ENCODE measurements at places on chromosomes 11 and 22.

DNA sequence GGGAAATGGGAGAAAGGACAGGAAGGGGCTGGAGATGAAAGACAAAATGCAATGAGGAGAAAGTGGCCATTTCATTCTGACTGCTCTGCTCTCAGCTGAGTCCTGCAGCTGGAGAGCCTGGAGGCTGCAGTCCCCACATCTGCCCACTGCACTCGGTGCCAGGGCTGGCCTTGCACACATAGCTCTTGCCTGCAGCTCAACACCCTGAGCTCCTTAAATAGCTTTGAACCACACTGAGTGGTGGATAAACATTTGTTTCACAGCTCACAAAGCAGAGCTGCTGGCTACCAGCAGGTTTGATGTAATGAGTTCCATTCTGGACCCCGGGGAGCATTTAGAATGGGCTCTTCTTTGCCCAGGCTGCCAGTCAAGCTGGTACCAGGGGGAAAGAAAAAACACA lies 426.1 kb upstream of the CADM1 start:
- DNase-seq, result peak; percentile 23

DNA sequence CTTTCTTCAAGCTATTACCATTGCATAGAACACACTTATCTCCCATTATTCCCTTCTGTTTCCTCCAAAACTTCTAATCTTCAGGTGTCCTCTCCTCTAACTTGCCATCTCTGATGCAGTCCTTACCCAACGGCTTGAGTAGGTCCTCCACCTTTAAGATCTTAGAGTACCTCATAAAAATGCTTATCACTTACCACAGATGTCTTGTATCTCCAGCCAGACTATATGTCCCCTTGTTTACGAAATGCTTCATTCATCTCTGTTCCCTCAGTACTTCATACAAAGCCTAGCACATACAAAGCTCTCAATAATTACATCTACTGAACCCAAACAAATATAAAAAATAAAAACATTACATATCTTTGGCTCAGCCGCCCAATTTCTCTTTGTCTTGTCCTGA lies 49.2 kb downstream of the PAK1 start:
- DNase-seq, result no peak

- DNase-seq, result no peak
Observed at GRCh38 chr11:71236836-71237475, 15.4 kb downstream of the SHANK2 start.

- no peak for DNase-seq
Observed at GRCh38 chr22:37163575-37164504, 14.1 kb upstream of the IL2RB start.

DNA sequence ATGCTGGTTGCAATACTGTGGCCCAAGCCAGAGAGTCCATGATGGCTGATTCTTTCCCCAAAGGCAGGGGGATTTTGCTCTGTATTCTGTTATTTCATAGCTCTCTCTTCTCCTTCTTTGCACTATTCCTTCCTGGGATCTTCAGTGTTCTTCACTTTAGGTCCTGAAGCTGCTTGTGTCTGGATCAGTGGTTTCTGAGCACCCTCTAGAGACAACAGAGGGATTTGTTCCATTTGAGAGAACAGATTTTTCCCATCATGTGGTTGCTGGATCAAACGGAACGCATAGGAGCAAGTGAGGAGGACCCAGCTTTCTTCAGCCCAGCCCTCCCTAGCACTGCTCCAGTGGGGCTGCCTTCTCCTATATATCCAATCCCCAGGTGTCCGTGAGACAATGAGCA lies 68.7 kb upstream of the SYN3 start:
- DNase-seq, result peak; percentile 49

DNA sequence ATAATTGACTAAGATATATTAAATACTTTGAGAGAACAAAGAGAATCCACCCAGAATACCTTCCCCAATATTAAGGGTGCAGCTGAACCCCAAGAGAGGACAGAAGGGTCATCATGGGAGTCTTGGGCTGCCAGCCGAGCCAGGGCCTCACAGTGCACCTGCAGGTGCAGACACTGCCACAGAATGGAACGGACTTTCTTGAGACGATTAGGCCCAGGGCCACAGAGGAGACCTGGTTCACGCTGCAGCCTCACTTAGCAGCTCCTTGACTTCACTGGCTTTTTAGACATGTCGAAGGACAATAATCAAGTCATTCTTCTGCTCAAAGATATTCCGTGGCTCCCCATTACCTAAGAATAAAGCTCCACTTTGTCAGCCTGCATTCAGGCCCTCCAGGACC lies 100.6 kb downstream of the PHF21B start:
- no peak for DNase-seq

DNA sequence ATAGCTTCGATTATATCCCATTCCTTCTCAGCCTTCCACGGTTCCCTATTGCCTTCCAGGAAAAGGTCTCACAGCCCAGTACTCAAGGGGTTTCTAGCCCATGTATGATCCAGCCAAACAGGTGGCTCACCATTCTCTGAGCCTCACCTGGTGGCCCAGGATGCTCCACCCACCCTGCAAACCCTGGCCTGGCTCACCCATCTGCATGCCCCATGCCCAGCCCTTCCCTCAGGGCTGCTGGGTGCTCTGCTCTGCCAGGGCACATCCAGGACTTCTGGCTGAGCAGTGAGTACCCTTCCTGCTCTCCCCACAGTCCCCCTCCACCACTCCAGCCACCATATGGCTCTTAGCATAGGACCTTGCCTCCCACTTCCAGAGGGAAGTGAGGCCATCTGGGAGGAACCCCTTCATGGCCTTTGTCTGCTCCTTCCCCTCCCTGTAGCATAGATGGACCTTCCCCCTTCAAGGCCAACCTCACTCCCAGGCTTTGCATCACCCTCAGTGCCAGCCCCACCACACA lies 5.8 kb upstream of the RCOR2 start:
- no peak for DNase-seq

DNA sequence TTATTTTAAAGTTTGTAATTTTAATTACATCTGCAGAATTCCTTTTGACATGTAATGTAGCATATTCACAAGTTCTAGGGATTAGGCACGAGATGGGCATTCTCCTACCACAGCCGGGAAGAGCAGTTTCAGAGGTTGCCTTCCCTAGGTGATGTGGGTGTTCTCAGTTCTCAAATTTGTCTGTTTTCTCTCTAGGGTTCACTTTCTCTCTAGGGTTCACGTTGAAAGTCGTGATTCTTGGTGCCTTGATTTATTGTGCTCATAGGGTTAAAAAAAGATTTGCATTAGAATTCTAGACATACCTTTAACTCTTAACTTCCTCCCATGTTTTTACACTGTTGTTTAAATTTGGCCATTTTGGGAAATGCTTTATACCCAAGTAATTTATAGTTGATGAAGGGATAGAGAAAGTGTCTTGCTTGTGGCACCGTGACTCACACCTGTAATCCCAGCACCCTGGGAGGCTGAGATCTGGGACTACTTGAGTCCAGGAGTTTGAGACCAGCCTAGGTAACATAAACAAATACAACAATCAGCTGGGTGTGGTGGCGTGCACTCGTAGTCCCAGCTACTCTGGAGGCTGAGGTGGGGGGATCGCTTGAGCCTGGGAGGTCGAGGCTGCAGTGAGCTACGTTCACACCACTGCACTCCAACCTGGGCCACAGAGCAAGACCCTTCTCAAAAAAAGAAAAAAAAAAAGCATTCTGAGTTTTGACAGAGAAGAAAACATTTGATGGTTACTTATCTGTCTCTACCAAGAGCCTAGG lies 3.6 kb downstream of the MED15 start:
- DNase-seq, result peak; percentile 57

- DNase-seq, result no peak
Observed at GRCh38 chr11:36627471-36627870, 29.4 kb upstream of the RAG2 start.

DNA sequence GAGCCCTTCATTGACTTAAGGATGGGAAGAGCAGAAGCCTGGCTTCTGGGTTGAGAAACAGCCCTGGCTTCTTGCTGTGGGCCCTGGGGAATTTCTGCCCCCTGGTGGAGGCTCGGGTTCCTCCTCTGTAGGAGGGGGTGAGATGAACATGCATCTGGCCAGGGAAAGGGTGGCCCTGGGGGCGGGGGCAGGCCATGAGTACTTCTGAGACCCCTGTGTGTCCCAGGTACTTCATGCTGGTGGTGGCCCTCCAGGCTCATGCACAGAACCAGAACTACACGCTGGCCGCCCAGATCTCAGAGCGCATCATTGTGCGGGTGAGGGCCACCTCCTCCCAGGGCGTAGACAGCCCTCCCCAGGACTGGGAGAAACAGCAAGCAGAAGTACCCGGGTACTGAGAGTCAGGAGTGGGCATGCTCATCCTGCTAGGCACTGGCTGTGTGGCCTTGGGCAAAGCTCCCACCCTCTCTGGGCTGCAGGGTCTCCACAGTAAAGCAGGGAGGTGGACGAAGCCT lies 15.8 kb downstream of the TMEM258 start:
- peak; percentile 50 for DNase-seq

DNA sequence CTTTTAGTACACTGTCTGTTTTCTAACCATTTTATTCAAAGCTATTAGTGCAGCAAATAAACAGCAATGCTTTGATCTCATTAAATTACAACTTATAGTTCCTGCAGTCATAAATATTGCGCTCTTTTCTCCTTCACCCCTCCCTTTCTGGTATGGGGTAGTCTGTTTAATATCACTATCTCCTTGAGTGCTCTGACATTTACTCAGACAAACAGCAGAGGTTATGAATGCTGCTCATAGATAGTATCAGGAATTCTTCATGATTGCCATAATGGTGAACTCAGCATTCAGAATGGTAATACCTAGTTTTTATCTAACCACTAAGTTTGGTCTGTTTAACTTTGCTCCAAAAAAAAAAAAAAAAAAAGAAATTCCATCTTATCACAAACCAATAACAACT lies 87.4 kb downstream of the EIF3M start:
- no peak for DNase-seq

DNA sequence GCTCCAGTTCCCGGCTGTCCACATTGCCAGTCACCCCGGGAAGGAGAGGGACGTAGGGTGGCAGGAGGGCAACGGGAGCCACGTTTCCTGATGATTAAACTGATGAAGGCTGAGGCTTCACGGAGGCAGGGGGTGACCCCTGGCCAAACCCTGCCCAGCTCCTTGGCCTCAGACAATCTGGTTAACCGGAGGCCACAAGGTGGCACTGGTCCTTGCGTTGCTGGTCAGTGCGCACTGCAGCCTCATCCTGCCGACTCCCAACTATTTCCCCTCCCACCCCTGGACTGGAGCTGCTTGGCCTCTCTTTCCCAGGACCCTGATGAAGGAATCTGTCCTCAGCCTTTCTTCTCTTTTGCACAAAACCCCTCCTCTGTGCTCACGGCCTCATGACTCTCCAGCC lies 75.3 kb downstream of the PDE2A start:
- no peak for DNase-seq

DNA sequence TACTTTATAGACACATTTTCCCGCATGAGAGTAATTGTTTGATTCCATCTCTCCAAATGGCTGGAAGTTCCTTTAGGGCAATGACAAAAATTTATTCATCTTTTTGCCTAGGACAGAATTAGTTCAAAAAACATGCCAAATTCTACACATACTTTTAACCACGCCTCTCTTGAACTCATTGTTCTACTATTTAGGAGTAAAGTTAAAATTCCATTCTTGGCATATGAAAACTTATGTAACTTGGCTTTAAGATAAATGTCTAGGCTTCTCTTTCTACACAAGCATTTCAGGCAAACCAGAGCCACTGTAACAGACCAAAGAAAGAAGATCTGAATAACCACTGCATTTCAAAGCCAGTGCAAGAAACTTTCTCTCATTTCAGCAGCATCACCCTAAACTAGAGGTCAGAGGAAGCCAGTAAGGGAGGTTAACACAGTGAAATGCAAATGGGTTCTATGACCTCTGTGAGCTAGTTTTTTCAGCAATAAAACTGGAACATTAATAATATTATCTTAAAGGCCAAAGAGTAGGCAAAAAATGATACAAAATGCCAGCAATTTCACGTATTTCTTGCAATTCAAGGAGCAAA lies 73.0 kb downstream of the RSF1 start:
- no peak for DNase-seq

DNA sequence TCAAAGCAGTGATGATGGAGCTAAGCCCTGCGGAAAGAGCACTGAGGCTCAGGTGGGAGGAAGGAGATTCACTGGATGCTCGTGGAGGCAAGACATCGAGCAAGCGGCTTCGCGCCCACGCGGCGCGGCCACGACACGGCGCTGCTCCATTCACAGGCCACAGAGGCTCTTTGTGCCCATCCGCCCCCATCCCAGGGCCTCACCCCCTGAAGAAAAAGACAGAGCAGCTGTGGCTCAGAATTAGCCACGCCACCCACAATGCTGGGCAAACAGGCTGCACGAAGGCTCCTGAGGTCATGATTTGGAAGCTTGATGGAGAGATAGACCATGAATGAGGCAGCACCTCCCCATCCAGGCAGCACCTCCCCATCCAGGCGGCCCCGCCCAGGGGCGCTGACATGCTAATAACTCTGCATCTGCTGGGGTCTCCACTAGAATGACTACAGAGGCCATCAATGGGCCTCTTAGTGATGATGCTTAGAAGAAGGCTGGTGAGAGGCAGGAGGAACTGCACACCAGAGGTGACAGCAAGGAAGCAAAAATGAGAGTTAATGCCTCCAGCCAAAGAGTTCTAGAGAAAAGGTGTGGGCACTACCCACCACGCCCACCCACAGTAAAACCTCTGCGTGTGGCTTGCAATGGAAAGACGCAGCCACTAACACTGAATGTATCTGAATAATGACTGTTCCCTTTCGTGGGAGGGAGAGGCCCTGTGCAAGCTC lies 43.5 kb downstream of the MYH9 start:
- no peak for DNase-seq

GRCh38 chr11:19352771-19353160 lies 112.0 kb upstream of the E2F8 start:
- no peak for DNase-seq

DNA sequence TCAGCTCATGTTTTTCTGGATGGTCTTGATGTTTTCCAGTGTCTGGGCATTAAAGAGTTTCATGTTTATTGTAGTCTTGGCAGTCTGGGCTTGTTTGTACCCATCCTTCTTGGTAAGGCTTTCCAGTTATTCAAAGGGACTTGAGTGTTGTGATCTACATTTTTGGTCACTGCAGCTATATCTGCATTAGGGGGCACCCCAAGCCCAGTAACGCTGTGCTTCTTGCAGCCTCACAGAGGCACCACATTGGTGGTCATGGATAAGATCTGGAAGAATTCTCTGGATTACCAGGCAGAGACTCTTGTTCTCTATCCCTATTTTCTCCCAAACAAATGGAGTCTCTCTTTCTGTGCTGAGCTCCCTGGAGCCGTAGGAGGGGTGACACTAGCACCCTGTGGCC lies 451.5 kb upstream of the FAT3 start:
- DNase-seq, result peak; percentile 13

- no peak for DNase-seq
Observed at GRCh38 chr22:34308101-34308500, 387.8 kb upstream of the LARGE1 start.

GRCh38 chr11:27489092-27489491 lies 16.5 kb upstream of the LGR4 start:
- DNase-seq, result no peak

- no peak for DNase-seq
Observed at GRCh38 chr11:77193911-77194830, 66.1 kb downstream of the MYO7A start.

DNA sequence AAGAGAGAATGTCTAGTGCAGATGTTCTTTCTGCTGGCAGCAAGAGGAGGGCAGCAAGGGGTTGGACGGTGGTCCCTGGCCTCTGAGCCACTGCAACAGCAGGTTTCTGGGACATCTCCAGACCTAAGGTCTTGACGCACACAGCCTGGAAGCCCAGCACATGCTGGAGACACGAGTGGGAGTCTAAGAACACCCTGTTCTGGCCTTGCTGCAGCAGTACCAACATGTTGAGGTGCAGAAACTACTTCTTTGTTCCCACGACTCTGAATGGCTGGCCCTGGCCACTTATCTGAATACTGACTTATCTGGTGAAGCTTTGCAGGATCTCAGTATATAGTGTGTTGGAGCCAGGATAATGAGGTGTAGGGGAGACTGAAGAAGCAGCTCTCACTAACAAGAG lies 6.8 kb downstream of the MICAL2 start:
- no peak for DNase-seq

- DNase-seq, result peak; percentile 21
Observed at GRCh38 chr22:28594797-28595462, 84.7 kb downstream of the TTC28 start.
